Stimulated activated CD4-positive, alpha-beta T cell treated with anti-CD3 and anti-CD28 coated beads, Interleukin-4, amount 100 ng/mL, for 48 hours (primary cell): ENCODE measurements at places on chromosomes 3 and 15.

DNA sequence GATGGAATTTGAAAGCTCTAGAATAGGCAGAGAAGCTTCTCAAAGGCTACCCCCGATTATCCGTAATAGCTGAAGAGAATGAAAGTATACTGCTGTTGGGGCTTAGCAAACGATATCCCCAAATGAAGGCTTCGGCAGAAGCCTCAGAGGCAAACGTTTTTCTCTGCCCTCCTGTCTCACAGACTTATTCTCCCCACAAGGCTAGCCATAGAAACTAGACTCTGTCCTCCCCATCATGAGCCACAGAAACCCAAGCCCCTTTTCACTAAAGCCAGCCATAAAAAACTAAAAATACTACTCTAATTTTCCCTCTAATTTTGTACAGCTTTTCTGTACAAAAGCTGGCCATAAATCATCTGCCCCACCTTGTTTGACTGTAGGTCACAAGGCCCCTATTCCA lies 413.4 kb upstream of the CFAP20DC start:
- DNase-seq, result no peak

- DNase-seq, result no peak
Observed at GRCh38 chr3:72633121-72633520, 215.1 kb downstream of the SHQ1 start.

- DNase-seq, result no peak
Observed at GRCh38 chr15:71564217-71564616, 246.1 kb upstream of the NR2E3 start.

- no peak for DNase-seq
Observed at GRCh38 chr3:177352424-177352823, 155.1 kb upstream of the TBL1XR1 start.

GRCh38 chr15:64842986-64843561 lies 1.4 kb downstream of the PLEKHO2 start:
- no peak for DNase-seq
